ENCODE measurements at places on chromosomes 5 and 9.

- peak; percentile 15 for DNase-seq
Observed at GRCh38 chr5:123371575-123372179, 51.5 kb downstream of the CEP120 start.

DNA sequence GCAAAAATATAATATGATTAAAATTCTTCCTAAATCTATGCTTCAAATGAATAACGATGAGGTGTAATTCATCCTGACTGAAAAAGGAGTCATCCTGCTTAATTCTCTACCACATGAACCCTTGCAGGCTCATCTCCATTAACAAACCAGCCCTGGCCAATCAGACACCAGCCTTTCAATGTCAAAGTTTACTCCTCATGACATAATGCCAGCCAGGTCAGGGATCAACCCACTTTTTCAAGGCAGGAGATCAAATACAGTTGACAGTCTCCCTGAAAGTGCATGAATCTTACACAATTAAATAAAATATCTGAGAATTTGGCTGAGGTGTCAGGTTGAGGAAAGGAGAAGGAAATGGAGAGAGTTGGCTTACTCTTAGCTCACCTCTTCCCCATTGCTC is 7.0 kb downstream of the GRIN3A start:
- no peak for DNase-seq

GRCh38 chr5:145587710-145588109 is 247.4 kb downstream of the PRELID2 start:
- DNase-seq, result no peak

- DNase-seq, result no peak
Observed at GRCh38 chr9:119986713-119987112, 593.3 kb downstream of the CDK5RAP2 start.

GRCh38 chr9:16179566-16179965 is 626.7 kb downstream of the CCDC171 start:
- no peak for DNase-seq

DNA sequence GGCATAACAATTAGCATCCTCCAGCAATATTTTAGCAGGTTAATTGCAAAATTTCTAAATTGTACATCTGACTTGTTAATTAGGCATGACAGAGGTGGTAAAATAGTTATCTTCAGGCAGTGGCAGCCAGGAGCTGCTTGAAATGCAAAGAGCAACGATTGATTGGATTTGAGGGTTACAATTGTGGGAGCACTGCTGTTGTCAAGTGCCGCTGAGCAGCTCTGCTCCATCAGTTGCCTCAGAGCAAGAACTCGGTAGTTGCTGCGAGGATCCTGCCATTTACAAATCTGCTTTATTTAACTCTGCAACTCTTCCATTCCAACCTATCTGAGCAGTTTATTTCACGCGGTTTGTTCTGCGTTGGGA is 12.6 kb downstream of the PBX3 start:
- no peak for DNase-seq

GRCh38 chr9:126157826-126158587 is 168.6 kb upstream of the MVB12B start:
- no peak for DNase-seq
